Non-pigmented ciliary epithelial cell (primary cell): ENCODE measurements at places on chromosomes 16 and 17.

DNA sequence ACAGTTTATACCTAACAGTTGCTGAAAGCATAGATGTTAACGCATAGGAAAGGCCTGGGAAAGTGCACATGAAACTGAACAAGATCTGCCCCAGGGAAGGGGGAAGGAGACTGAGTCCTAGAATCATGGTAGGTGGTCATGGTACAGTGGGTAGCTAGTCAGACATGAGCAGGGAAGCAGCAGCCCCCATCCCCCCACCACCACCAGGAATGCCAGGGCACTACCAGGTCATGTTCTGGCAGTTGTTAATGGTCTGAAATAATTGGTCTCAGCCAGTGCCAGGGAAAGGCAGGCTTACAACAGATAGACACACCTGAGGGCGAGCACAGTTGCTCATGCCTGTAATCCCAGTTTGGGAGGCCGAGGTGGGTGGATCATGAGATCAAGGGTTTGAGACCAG is 185.2 kb downstream of the CPPED1 start:
- DNase-seq = no peak

DNA sequence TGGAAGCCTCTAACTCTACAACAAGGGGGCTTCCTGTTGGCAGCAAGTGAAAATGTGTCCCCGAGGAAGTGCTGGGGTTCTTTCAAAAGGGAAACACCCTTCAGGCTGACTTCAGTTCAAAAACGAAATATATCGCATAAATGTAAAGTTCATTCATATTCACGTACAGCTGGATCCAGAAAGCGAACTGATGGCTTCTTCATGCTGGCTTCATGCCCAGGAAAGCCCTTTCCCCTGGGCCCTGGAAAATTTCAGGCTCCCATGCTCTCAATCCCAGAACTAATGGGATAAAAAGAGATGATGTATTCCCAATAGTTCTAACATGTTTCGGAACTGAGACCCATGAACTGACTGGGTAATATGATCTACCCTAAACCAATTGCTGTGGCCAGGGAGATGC is 104.7 kb upstream of the CDH13 start:
- DNase-seq = no peak

DNA sequence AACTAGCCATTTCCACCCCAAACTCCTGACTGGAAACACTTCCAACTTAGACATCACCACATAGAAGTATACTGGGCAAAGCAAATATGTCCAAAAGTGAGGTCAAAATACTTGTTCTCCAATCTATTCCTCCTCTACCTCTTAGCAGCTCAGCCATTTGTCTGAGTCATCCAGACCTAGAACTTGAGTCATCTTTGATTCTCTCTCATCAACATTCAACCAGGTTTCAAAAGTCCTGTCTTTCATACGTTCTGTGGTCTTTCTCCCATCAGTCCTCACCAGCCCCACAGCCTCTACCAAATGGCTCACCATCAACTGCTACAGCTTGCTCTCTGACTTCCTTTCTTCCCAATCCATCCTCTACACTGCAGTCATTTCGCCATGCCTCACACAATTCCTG is 6.8 kb downstream of the ANKFY1 start:
- no peak for DNase-seq

DNA sequence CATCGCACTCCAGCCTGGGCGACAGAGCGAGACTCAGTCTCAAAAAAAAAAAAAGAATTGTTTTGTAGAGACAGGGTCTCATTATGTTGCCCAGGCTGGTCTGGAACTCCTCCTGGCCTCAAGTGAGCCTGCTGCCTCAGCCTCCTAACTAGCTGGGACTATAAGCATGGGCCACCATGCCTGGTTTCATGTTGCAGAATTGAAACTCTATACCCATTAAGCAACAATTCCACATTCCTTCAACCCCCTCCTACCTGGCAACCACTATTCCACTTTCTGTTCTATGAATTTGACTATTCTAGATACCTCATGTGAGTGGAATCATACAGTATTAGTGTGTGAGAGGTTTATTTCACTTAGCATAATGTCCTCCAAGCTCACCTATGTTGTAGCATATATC is 24.5 kb downstream of the RNF135 start:
- no peak for DNase-seq

DNA sequence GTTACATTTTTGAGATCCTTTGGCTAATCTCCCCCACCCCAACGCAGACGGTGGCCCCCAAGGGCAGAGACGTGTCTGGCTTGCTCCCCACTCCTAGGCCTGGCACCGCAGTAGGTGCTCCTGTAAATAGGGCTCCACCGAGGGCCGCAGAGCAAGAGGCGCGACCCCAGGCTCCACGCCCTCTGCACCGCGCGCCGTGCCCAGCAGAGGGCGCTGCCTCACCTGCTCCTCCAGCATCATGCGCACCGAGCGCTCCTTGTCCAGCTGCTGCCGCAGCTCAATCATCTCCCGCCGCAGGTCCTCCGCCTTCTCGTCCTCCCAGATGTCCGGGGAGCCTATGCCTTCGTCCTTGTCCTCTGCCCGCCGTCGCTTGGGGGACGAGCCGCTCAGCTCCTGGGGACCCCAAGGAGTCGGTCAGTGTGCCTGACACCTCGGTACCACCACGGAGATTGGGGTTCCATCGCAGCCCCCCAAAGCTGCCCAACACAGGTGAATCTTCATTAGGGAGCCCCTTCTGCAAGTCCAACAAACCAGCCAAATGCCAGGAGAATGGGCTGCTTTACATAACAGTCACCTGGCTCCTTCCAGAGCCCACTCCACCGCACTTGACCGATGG is 11.2 kb downstream of the TFAP4 start:
- DNase-seq = no peak

DNA sequence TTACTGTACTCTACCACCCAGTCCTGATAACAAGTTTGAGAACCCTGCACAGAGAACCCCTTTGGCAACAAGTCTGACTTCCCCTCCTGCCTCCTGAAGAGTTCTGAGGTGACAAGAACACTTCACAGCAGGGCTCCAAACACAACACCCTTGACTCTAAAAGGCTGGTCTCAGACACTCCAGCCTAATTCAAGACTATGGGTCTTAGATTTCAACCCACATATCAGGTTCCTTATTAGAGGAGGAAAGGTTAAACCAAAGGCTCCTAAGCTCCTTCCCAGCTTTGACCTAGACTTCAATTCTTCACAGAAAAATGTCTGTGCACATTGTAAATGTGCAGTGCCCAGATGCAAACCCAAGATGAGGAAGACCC is 23.0 kb downstream of the RANBP10 start:
- no peak for DNase-seq

DNA sequence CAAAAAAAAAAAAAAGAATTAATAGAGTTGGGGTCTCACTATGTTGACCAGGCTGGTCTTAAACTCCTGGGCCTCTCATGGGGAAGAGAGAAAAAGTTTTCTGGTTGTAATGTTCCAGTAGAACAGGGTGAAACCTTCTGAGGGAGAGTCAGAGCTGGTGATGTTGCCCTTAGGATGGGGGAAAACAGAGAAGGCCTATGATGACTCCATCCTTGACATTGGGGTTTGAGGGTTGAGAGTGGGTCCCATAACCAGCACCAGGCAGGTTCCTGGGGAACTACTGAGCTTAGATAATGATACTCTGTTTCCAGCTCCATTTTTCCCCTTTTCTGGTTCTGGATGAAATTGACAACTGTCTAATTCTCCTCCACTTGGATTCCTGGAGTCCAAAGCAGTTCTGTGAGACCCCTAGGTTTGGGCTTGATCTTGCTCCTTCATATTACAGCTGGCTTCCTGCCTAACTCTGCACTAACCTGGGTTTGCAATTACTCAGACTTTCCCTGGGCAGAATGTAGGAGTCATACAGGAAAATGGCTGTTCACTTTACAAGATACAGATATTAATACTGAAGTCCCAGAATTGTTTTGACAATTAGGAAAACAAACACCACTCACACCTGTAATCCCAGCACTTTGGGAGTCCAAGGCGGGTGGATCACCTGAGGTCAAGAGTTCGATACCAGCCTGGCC is 62.8 kb upstream of the B4GALNT2 start:
- no peak for DNase-seq

DNA sequence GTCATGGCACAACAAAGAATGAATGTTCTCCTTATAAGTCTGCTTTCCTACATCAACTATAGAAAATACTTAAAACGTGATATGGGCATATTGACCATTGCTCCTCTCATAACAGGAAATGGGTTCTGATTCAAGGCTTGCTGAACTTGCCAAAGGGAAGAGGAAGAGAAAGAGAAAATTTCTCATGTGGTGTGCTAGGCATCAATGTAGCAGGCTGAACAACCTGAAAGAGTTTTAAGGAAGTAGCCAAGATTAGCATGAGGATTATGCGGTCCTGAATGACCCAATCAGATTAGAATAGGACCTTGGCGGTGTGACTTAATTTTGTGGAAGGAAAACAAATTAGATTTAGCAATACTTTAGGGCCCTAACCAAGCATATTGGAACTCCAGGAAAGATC is 617.7 kb upstream of the CDH11 start:
- no peak for DNase-seq

DNA sequence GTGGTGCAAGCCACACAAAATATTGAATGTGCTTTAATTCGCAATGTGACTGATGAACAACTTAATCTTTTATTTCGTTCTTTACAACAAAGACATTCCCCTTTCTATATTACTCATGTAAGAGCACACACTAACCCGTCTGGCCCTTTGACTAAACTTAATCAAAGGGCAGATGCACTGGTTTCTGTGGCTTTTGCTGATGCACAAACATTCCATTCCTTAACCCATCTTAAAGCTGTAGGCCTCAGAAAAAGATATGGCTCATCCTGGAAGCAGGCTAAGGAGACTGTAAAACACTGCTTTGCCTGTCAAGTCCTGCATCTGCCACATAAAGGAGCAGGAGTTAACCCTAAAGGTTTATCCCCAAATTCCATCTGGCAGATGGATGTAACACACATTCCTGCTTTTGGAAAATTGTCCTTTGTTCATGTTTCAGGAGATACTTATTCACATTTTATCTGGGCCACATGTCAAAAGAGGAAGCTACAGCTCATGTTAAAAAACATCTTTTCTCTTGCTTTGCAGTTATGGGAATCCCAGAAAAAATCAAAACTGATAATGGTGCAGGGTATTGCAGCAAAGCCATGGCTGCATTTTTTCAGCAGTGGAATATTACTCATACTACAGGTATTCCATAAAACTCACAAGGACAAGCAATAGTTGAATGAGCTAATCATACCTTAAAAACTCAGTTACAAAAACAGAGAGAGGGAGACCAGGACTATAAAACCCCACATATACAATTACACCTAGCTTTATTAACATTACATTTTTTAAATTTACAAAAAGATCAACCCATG is 137.2 kb downstream of the AHSP start:
- DNase-seq = no peak

- no peak for DNase-seq
Measured at GRCh38 chr16:85996843-85997242, 97.9 kb downstream of the IRF8 start.

GRCh38 chr16:1378804-1379303 is 27.1 kb downstream of the GNPTG start:
- peak; percentile 15 for DNase-seq

GRCh38 chr17:49696233-49696761 is 11.5 kb downstream of the SLC35B1 start:
- DNase-seq = no peak

- no peak for DNase-seq
Measured at GRCh38 chr17:8728971-8729370, 15.7 kb downstream of the CCDC42 start.

DNA sequence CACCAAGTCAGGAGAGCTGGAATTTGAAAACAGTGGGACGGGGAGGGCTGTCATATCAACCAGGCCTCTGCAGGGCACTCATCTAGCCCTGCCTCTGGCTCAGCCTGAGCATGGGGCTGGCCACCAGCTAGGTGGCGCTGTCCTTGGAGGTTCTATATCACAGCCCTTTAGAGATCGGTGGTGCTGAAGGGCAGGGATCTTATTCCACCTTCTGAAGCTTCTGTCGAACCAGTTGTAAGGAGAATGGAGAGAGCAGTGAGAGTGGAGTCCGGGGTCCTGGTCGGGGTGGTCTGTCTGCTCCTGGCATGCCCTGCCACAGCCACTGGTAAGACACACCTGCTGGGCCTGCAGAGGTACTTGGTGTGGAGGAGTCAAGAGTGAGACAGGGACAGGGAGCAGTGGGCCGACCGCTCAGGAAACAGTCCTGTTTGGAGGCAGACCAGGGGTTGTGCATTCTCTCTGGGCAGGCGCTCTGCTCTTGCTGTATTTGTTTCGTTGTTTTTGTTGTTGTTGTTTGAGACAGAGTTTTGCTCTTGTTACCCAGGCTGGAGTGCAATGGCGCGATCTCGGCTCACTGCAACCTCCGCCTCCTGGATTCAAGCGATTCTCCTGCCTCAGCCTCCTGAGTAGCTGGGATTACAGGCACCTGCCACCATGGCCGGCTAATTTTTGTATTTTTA is at the start of gene CES3:
Gene CES3, plus strand, starts transcription at position 202 of the 680 bp plus-strand sequence. Its CDS starts 42 bp downstream, at position 244.
- DNase-seq = peak; percentile 18

DNA sequence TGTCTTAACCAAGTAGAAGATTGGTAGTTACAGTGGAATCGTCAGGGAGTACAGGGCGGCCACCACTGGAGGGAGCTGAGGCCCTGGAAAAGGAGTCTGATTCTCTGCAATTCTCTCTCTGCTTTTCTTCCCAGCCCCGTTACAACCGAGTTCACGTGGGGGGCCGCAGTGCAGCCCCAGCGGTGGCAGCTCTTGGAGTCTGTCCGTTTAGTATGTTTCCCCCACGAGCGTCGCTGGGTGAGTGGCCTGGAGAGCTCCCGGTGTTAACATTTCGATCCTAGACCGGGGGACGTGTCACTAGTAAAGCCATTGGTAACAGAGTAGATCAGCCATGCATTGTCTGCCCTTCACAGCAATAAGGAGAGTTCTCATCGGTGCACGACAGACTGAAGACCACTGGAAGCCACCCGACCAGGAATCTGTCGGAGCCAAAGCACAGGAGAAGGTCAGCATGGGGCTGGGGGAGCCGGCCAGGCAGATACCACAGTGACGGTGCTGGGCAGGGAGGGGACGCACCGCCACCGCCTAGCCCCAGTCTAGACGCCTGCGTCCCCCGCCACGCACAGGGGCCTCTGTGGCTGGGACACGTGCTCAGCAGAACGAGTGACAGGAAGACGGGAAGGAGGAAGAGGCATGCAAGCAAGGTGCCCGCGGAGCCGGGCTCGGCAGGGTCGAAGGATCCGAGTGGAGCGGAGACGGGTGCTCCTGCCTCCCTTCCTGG is 15.7 kb downstream of the SLC16A3 start:
- DNase-seq = no peak

- no peak for DNase-seq
Measured at GRCh38 chr17:8466873-8467272, 31.2 kb downstream of the NDEL1 start.

- peak; percentile 9 for DNase-seq
Measured at GRCh38 chr17:56653877-56654276, 60.4 kb downstream of the NOG start.

DNA sequence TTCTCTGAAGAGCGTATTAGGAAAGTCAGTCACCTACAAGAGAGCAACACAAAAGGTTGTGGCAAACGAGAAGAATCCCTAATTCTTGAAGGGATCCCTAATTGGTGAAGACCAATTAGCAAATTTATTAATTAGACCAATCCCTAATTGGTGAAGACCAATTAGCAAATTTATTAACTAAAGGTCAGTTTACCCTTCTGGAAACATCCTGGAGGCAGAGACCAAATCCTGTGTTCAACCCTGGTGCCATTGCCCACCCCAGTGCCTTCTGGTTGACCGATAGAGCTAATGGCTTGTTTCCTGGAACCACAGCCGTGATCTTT is 74.2 kb downstream of the WIPI1 start:
- no peak for DNase-seq
